ENCODE measurements at places on chromosomes 13 and 19.

GRCh38 chr13:108306860-108307259, 37.3 kb downstream of the TNFSF13B start:
- DNase-seq, result peak; percentile 29

- peak; percentile 65 for DNase-seq
Observed at GRCh38 chr13:51286135-51287002, 53.1 kb upstream of the SERPINE3 start.

DNA sequence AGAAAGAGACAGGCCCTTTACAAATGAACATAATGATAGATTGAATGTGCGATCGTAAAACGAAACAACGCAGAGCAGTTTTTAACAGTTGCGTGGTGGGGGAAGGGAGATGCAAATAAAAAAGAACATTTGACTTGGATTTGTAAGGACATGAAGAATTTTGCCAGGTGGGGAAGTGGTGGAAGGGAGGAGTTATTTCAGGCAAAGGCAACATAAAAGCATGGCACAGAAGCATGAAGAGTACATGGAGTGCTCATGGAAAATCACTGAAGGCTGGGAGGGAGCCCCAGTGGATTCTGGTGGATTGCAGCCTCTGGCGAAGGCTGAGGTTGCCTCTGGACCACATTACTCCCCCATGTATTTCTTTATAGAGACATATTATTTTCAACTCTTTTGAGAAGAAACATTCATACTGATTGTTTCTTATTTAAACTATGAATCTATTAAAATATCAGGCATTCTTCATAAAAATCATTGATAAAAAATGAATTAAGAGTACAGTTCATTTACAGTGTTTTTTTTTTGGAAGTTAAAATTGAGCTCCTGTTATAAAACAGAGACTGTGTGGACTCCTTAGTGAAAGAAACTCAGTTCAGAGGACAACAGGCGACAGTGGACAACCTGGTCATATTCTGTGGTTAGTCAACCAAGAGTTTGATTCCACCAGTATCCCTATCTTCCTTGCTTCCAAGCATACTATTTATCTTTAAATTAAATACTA, 57.5 kb downstream of the STARD13 start:
- no peak for DNase-seq

DNA sequence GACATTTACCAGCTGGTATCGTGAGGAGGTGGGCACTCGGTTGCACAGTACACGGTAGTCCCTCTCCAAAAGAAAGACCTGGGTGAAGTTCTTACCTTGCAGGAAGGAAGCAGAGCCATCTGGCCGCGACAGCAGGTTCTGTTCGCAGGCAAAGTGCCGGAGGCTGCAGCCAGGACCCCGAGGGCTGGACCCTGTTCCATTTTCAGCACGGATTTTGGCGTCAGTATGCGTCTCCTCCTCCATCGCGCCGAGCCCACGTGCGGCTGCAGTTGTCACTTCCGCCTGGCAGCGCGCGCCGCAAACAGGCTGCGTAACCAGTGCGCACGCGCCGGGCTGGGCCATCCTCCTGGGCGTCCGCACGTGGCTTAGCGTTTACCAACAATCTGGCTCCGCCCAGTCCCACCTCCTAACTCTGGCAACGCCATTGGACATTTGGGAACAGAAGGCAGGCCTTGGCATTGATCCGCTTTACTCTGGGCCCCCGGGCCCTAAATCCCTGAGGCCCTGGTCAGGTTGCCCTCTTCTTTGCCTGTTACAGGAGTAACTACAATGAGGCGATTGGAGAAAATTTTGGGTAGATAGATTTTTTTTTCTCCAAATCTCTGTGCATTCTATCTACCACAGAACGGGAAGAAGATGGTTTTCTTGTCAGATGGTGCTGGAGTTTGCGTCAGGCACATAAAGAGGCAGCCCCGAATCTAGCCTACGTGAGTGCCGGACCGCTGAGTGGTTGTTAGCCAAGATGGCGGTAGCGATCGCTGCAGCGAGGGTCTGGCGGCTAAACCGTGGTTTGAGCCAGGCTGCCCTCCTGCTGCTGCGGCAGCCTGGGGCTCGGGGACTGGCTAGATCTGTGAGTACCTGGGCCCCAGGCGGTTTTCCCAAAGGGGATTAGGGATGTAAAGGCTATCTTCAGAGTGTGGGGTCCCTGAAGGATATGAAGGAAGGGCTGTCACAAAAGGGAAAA, at the start of the genes BCKDHA and EXOSC5:
Gene BCKDHA (plus strand): TSS at position 733 of the 964 bp plus-strand sequence. CDS start 10 bp downstream, at position 743.
Gene EXOSC5 (minus strand): TSS at position 274 of the 964 bp plus-strand sequence. CDS start 31 bp downstream, at position 243.
- DNase-seq, result peak; percentile 100

DNA sequence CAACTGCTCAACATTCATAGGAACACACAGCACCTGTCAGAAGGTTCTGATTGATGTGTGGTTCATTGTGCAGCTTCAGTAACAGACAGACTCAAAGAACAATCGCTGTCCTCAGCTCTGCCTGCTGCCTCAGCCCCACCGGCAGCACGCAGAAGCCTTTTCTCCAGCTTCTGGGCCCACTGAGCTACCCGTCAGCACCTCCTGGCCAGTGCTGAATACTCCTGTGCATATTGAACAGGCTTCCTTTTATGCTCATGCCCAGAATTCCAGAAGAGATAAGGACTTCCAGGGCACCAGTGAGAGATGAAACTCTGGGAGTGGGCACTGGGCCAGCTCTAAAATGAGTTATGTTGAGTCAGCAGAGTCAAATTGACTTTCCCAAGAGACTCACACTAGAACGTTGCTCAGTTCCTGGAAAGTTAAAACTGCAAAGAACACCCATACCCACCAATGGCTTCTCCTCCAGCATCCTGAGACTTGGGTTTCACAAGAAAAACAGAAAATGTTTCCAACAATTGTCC, 119.3 kb downstream of the COL4A1 start:
- DNase-seq, result no peak

DNA sequence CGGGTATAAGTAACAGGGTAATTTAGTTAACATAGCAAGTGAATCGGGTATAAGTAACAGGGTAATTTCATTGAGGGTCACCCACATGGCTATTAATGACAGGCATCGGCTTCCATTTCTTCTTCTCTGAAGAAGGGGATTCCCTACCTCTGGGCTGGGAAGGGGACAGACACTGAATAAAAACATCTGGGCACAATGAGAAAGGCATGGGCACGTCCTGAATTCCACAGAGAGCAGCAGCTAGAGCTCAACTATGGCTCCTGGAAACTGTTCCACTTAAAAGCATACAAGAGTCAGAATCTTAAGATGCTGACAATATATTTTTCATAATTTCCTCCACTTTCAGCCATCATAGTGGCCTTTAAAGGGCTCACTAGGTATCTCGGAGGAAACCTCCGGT, 51.8 kb downstream of the CRYL1 start:
- DNase-seq, result no peak

DNA sequence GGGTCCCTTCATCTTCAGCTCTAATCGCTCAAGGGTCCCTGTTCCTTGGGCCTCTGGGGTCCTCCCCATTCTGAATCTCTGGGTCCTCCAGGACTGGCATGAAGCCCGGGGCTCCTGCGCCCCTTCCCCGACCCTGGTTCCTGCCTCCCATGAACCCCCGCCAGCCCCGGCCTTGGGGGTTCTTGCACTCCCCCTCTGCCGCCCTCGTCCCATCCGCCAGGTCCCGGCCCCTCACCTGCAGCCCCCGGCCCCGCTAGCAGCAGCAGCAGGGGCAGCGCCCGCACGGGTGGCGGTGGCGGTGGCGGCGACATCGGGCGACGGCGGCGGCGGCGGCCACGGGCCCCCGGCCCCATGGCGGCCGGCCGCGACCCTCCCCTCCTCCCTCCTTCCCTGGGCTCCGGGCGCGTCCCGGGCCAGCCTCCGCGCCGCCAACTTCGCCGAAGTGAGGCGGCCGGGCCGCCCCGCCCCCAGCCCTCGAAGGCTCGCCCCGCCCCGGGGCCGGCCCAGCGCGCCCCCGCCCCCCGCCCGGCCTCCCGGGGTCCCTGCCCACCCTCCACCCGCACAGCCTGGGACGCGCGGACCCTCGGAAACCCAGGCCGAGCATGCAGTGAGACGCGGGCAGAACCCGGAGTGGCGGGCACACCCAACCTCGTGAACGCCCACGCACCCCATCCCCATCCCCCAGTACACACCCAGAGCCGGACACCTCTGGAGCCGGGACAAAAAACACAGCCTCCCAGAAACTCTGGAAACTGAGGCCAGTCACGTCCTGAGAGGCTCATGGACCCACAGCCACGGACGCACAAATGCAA, at the start of gene NOTCH3:
Gene NOTCH3 (minus strand): TSS at position 443 of the 812 bp plus-strand sequence. CDS start 90 bp downstream, at position 353.
- DNase-seq, result no peak

DNA sequence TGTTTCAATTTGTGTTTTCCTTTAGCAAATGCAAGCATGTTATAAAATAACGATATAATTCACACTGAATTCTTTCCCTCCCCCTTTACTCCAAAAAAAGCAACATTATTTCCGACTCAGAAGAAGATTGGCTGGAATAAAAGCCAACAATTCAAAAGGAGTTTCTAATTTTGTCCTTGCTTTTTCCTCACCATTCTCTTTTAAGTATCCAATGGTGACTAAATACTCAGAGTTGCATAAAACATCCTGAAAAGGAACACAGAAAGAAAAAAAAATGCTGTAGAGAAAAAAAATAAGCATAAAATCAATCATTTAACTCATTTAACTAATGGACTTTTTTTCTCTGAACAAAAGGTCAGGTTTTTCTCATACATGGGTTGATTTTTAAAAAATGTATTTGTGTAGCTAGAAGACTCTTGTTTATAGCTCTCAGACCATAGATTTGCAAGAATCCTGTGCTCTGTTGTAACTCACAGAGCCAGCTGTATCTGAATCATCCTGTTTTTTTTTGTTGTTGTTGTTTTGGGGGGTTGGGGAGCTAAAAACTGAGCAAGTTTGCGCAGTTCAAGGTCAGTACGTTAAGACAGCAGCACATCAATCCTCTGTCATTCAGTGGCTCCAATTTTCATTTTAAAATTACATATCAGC, 108.1 kb downstream of the PCDH17 start:
- DNase-seq, result no peak

GRCh38 chr13:113761136-113761535, 2.1 kb downstream of the TMEM255B start:
- DNase-seq, result no peak

DNA sequence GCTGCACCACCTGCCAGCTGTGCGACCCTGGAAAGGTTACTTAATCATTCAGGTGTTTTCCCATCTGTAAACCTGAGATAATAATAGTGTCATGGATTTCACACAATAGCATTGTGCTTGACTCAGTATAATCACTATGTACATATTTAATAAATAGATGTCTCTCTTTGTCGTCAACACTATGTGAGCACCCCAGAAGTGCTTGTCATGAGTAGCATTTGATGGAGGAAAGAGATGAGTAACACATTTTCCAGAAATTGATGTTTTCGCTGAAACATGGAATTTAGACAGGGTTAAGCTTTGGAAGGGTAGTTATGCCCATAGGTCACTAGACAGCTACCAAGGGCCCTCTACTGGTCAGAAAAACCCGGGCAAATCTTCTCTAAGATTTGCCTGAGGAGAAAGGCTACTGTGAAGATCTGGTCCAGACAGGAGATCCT, 9.5 kb upstream of the MBNL2 start:
- no peak for DNase-seq

DNA sequence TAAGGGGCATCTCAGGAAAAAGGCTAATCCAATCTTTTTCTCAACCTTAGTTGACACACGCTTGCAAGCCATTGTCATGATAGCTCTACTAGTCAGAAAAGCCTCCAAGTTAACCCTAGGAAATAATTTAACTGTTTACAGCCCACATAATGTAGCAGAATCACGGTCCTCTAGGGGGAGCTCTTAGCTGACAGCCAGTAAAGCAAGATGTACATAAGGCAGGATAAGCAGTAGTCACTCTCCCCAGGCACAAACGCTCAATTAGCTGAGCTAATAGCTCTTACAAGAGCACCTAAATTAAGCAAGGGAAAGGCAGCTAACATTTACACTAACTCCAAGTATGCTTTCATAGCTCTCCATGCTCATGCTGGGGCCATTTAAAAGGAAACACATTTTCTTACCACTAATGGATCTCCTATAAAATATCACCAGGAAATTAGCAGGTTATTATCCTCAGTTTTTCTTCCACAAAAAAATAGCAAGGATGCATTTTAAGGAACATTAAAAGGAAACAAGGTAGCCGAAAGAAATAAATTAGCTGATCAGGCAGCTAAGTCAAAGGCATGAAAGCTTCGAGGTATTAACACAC, 33.7 kb upstream of the ZSCAN5A start:
- DNase-seq, result no peak

DNA sequence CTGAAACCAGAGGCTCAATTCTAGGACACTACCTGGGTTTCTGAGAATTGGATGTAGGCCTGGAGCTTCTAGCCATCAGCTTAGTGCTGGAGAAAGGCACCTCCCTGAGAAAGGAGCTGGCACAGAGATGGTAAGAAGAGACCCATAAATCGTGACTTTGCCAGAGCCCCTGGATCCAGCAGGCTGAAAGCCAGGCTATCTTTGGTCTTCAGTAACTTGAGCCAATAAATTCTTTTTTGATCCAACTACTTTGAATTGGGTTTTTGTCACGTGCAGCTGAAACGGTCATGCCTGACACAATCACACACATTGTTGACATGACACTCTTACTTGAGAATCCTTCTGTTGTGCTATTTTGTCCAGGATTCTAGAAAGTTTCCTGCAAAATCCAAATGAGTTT, 103.4 kb downstream of the LHFPL6 start:
- no peak for DNase-seq

DNA sequence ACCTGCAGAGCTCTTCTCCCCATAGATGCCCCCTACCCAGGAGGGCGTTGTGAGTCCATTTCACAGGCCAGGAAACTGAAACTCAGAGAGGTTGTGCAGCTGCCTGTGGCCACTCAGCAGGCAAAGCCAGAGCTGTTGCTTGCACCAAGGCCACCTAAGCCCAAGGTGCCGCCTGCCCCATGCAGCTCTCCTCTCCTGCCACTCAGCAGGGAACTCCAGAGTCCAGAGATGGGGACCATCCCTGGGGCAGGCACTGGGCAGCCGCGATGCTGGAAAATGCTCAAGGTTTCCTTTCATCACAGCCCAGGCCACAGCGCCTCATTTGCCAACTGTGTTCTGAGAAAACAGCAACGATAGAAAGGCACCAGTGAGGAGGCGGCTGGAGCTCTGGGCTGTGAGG, 41.0 kb upstream of the PEPD start:
- no peak for DNase-seq
